MCF 10A (cell line): ENCODE measurements at places on chromosomes 16 and 17.

- no peak for DNase-seq
- H3K4me3 ChIP-seq, result no peak overlapping the region
- H3K27ac ChIP-seq, result no peak overlapping the region
- no peaks in the 10 kb centered on the region for H3K4me1 ChIP-seq
- no peaks in the 10 kb centered on the region for H3K36me3 ChIP-seq
Observed at GRCh38 chr16:81224824-81225223, 13.7 kb upstream of the BCO1 start.

- no peak for DNase-seq
- no peaks in the 10 kb centered on the region for H3K27me3 ChIP-seq
- no peak overlapping the region for H3K4me3 ChIP-seq
- no peaks in the 10 kb centered on the region for H3K36me3 ChIP-seq
- H3K4me1 ChIP-seq, result no peaks in the 10 kb centered on the region
Observed at GRCh38 chr16:9870962-9871361, 311.3 kb downstream of the GRIN2A start.

- no peak overlapping the region for H3K4me3 ChIP-seq
- no peak overlapping the region for H3K27ac ChIP-seq
- no peak for DNase-seq
- no peaks in the 10 kb centered on the region for H3K36me3 ChIP-seq
Observed at GRCh38 chr16:26019381-26020242, 327.9 kb downstream of the HS3ST4 start.

DNA sequence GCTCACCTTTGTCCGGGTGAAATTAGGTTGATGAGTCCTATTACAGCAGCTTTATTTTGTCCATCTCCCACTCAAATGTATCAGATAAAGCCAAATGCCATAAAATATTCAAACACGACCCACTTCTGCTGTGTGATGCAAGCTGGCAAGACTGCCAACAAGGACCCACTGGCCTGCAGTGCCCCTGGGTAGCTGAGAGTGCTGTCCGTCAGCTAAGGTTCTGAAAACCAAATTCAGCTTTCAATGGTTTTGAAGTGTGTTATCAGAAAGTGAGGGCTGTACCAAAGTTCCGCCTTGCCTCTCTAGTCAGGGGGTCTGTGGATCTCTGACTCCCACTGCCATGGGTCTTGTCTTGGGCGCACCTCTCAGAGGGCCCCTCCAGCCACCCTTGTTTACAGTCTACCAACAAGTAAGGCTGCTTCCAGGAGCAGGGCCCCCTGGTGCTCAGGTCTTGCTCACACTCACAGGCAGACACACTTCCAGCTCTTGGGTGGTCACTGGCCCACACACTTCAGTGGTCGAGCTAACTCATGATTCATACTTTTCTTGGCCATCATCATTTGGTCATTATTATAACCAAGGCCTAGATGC, 10.5 kb upstream of the CCDC182 start:
- no peaks in the 10 kb centered on the region for H3K27me3 ChIP-seq
- H3K36me3 ChIP-seq, result no peaks in the 10 kb centered on the region
- no peak for DNase-seq
- H3K4me3 ChIP-seq, result no peak overlapping the region
- H3K27ac ChIP-seq, result no peak overlapping the region

DNA sequence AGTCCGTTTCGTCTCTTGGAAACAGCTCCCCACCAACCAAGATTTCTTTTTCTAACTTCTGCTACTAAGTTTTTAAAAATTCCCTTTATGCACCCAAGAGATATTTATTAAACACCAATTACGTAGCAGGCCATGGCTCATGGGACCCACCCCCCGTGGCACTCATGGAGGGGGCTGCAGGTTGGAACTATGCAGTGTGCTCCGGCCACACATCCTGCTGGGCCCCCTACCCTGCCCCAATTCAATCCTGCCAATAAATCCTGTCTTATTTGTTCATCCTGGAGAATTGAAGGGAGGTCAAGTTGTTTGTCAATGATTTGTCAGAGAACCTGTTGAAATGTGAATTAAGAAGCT, 48.2 kb downstream of the IL21R start:
- H3K4me3 ChIP-seq, result no peak overlapping the region
- DNase-seq, result no peak
- no peaks in the 10 kb centered on the region for H3K36me3 ChIP-seq
- H3K4me1 ChIP-seq, result peaks cover 5% of the 10 kb centered on the region

DNA sequence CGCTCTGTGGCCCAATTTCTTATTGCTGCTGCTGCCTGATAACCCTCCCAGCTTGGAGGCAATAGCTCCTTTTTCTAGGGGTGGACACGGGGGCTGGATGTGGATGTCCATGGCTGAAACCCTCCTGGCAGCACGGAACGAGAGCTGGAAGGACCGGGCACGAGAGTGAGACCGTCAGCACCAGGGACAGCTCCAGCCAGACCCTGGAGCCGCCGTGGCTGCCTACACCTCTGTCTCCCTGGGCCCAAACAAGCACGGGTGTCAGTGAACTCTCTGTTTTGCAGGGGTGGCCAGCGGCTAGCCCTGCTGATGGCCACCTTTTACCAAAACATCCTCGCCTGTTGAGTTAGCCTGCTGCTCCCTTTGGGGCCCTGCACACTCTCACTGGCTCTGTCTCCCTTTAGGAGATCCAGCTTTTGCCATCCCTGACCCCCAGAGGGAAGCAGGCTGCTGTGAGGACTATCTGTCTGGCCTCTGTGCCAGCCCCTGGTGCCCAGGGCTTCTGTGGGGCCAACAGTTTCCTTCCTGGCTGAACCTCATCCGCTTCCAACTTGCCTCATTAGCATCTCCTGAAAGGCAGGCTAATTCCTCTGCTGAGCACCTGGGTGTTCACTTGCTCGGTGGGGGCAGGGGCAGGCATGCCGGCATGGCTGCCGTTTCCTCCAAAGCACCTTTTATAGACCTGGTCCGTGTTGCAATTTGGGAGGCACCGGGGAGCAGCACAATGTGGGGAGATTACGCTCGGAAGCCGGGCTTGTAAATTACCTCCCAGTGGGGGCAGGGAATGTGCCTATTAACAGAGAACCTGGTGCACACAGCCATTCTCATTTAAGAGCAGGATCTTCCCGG, 118.1 kb downstream of the ENGASE start:
- H3K36me3 ChIP-seq, result peaks cover 13% of the 10 kb centered on the region
- peak; percentile 41 for DNase-seq
- H3K27me3 ChIP-seq, result peaks cover 80% of the 10 kb centered on the region
- H3K27ac ChIP-seq, result no peak overlapping the region
